CD4-positive, alpha-beta T cell (primary cell): ENCODE measurements at places on chromosomes 11 and 22.

DNA sequence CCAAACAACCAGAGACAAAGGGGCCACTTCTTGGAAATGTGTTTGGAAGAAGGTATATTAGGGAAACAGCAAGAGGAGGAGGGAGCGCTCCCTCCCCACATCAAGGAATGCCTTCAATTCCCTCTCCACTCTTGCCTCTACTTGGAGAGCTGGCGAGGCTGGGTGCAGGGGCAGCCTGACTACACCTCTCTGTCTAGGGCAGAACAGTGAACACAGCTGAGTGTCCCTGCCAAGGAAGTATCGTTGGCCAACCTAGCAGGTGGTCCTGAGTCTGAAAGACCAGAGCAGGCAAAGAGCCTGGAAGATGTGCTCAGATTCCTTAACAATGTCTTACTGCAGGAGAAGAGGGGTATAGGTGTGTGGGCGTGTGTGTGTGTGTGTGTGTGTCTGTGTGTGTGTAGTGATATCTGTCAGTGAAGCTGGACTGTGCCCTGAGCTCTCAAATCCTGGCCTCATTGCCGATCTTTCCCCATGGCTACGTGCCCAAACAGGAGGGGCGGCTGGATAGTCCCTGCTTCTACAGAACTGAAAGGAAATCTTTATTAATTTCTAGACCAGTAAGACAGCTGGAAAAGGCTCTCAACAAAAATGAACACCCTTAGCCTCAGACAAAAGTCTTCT, 46.8 kb downstream of the PAMR1 start:
- no peak for DNase-seq

GRCh38 chr11:34303028-34303570, 54.7 kb downstream of the ABTB2 start:
- DNase-seq = no peak

DNA sequence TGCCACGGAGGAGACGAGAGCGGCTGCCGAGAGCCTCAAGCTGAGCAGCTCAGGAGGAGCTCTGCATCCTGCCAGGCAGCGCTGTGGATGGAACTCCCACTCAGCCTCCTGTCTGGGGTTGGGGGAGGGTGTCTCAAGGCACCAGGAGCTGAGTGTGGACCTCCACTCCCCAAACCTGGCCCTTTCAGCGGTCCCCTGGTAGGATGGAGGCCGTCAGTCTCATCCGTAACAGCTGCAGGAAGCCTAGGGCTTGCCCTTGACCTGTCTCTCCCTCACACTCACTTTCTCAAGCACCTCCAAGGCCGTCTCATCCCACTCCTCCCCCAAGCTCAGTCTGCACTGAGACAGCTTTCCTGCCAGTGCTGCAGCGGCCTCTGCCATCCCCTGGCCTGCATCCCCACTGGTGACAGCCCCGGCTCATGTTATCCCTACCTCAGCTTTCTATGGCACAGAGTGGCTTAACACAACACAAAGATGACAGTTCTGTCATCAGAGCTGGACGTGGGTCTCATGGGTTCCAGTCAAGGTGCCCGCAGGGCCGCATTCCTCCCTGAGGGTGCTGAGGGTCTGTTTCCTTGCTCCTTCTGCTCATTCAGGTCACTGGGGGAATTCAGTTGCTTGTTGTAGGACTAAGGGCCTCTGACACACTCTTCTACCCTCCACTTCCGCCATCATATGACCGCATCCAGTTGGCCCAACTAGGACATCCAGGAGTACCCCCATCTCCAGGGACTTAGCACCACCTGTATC, 341.9 kb upstream of the B3GAT1 start:
- no peak for DNase-seq

- no peak for DNase-seq
These were observed 77.6 kb downstream of the LUZP2 start for GRCh38 chr11:24574461-24574860.

DNA sequence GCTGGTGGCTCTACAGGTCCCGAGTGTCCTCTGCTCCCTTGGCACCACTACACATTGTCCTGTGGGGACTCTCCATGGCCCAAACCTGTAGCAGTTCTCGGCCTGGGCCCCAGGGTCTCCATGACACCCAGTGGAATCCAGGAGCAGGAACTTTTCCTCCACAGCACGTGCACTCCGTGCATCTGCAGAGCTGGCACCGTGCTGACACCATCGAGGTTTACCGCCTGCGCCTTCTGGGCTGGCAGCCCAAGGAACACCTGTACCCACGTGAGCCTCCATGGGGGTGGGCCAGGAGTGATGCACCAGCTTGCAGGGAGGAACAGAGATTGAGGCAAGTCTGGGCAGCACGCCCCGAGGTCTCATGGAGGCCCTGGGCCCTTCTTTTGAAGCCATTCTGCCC, 25.2 kb downstream of the TSPAN32 start:
- DNase-seq = no peak

- DNase-seq = no peak
These were observed 22.6 kb downstream of the BUD13 start for GRCh38 chr11:116750070-116750718.

DNA sequence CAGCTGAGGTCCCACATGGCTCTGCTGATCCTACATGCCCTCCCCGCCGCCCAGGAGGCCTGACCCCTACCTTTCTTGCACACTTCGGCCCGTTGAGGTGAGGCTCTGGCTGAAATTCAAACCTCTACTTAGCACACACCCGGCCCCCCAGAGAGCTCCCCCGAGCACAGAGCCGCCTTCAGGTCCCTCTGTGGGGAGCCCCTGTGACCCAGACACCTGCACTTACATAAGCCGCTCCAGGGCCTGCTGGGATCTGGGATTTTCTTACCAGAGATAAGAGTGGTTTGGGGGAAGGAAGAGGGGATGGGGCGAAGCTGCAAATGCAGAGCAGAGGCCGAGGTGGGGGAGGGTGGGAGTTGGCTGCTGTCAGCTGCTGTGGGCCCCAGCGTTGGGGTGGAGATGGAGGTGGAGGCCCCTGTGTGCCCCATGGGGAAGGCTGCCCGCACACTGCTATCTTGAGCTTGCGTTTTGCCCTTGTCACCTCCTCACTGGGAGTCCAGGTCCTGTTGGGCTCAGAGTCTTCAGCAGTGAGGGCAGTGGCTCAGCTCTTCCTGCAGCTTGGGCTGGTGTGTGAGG, 30.6 kb downstream of the CAPN1 start:
- DNase-seq = no peak

DNA sequence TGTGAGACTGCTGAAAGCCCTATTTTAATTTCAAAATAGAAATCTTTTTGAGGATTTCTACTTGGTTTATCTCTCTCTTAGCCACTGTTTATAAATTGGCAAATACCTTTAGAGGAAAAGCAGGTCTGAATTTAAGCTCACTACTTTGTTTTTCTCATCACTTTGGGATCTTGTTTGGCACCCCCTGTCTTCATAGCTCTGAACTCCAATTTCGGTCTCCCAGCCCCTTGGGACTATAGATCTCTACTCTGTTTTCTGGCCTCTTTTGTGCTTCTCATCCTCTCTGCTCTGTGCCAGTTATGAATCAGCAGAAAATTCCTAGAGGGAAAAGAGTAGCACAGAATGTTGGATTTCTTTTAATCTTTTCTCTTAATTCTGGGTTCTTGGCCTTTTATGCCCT, 118.3 kb downstream of the CYP2R1 start:
- DNase-seq = no peak

GRCh38 chr22:20400606-20401375, 6.8 kb downstream of the ZNF74 start:
- DNase-seq = no peak

GRCh38 chr11:131889146-131889577, 518.7 kb downstream of the NTM start:
- no peak for DNase-seq

GRCh38 chr11:47992959-47993820, 12.8 kb downstream of the PTPRJ start:
- no peak for DNase-seq

- DNase-seq = no peak
These were observed 157.7 kb downstream of the ADAMTS15 start for GRCh38 chr11:130606178-130606577.

DNA sequence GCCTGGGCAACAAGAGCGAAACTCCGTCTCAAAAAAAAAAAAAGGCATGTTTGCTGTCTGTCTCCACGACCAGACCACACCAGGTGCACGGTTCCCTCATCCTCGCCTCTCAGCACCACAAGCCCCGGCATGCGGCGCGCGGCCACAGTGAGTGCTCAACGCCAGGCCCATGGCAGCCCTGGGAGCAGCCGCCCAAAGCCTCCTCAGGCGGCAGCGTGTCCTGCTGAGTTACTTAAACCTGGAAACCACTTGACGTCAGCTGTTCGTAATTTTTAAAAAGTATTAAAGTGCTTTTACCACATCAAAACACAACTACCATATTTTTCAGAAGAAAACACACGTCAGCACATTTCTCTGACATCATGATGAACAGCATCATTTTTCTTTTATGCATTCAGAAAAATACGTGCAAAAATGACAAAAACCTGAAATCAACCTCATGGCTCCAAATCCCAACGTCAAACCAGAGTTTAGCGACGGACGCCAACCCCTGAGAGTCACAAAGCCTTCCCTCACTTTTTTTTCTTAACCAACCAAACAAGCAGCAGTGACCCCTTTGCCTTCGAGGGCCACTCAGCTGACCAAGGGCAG, 2.1 kb downstream of the DEAF1 start:
- DNase-seq = no peak

- no peak for DNase-seq
These were observed 9.0 kb upstream of the HTR3B start for GRCh38 chr11:113895367-113896155.
